ENCODE measurements at places on chromosomes 1 and 21.

DNA sequence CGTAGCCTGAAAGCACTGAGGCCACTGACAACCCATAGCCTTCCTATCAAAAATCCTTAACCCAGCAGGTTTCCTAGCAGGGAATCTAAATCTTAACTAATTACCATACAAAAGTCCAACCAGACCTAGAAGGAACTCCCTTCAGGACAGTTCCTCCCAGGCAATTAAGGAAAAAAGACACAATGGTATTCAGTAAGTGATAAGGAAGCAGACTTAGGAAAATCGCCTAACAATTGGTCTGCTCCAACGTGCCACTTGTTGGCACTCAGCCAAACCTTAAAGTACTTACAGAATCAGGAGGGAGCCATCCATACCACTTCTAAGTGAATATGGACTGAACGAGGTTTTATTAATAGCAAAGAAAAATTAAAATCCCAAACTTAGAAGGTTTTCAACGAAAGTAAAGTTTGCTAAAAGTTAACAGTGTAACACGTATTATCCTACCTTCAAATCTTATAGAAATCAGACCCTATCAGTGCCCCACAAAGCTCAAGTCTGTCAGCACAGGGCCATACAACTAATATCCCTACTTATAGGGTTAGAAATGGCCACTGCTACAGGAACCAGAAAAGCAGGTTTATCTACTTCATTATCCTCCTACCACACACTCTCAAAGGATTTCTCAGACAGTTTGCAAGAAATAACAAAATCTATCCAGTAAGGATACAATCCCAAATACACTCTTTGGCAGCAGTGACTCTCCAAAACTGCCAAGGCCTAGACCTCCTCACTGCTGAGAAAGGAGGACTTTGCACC is 29.0 kb downstream of the SPATA6 start:
- DNase-seq, result no peak

GRCh38 chr1:147902253-147902845 is at the start of gene GJA8:
Gene GJA8, plus strand, starts transcription at chr1:147902795. Its CDS starts 5,161 bp downstream, at chr1:147907956.
- no peak for DNase-seq

DNA sequence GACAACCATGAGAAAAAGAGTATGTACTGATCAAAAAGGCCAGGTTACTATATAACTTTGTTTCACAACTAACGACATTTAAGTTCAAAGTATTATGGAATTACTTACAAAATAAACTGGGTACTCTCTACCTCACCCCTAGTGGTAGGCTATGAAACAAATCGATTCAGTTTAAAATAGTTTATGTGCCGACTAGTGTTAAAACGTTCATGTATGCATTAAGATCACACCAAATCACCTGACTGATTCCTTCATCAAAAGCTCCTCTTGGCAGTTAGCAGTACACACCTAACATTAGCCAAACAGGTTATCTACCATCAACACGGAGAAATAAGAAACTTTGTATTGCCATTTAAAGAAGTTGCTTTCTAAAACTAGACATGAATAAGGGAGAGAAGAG is 137.1 kb downstream of the AKT3 start:
- no peak for DNase-seq

DNA sequence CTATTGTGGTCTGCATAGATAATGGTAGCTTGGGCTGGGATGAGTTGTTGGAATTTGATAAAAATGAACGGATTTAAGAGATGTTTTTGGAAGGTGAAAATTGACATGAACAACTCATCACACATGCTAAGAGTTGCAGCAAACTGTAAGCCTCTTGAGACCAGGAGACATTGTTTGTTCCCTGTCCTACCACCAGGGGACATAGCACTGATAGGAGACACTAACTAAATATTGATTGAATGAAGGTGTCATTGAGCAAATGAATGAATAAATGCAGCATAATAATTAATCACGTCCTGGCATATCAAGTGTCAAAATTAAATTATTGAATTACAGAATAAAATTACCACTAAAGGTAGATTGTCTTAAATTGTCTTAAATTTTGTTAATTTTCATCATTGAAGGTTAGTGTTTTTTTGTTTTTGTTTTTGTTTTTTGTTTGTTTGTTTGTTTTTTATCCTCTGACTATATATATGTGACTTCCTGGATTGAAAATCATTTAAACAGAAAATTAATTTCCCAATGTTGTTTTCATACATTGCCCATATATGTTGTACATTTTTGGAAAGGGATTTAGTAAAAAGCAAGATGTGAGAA is 285.3 kb upstream of the C1orf105 start:
- no peak for DNase-seq

GRCh38 chr1:88237058-88237457 is 447.0 kb upstream of the PKN2 start:
- DNase-seq, result no peak

DNA sequence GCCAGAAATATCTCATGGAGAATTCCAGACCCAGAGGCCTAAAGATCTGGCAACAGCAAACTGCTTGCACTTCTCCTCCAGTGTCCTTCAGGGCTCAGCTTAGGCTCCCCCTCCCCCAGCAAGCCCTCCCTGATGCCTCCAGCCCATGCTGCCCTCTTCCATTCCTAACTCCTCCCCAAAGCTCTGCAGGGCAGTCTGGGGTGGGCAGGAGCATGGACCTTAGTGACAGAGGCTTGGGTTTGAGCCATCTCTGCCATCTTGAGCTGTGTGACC is 436.8 kb downstream of the PTPRU start:
- no peak for DNase-seq

DNA sequence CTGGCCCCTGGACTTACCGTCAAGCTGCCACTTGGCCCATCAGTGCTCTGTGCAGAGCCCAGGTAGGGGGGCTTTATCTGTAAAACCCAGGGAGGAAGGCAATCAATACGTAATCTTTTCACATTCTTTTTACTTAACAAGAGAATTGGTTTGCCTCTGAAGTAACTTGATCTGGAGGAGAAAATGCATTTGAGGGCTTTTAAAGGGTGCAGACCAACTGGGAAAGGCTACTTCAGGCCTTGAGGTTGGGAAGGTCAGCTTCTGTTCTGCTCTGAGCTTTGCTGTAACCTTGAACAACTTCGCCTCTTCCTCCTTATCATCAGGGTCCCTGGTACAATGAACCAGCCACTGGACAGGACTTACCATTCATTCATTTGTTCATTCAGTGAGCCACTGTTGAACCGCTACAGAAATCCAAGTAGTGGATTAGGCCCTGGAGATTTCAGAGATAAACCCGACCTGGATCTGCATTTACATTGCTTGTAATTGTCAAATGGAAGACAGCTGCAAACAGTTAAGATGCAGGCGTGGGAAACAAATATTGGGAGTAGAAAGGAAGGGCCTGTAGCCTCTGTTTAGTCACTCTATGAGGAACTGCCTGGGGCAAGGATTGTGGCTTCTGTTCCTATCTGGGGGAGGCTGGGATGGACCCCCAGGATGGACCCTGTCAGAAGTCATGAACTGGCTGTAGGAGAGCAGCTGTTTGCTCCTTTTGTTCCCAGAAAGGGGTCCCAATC is 90.9 kb downstream of the MAN1C1 start:
- no peak for DNase-seq

GRCh38 chr1:214838351-214838750 is 235.4 kb downstream of the CENPF start:
- DNase-seq, result no peak

DNA sequence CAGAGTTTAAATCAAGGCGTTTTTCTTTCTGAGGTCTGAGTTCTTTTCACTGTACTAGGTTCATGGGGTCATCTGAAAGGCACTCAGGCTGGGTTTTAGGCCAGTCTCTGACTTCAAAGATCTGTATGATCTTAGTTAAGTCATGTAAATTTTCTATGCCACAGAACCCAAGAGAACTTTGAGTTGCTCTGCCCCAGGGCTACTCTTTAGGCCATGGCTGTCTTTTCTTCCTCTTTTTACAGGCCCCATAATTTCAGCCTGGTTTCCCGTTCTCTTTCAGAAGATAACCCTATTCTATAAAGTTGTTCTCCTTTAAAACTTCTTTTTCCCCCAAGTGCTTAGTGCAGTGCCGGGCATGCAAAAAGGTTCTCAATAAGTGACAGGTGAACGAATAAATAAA is 26.1 kb downstream of the METTL13 start:
- no peak for DNase-seq

DNA sequence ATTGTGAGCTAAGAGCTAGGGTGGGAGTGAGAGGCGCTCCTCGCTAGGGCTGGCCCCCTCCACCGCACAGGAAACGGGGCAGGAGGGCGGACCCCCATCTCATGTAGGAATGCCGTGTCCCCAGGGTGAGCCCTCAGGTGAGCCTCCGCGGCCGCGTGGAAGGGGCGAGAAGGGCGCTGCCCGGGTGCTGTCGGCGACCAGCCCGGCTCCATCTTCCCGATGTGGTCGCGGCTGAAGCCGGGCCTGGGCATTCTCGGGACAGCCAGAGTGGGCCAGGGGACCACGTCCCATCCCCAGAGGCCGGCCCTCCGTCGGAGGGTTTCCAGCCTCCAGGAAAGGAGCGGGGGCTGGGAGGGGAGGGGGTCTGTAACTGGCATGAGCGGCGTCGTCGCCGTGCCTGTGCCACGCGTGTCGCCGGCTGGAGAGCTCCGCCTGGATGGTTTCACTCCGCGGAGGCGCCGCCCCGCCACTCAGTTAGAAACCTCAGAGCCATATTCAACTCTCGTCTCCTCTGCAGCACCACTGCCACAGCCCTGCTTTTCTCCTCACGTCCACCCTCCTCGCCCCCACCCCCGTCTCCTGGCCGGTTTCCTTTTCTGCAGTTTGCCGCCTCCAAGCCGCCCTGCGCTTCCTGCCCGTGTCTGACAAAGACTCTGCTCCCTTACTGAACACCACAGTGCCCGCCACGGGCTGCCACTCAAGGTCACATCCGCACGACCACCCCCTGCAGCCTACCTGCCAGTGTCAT is at the start of gene TMEM269:
Gene TMEM269 (plus strand): TSS at position 46 of the 748 bp plus-strand sequence. CDS start 4,903 bp downstream, outside the sequence.
- DNase-seq, result no peak

GRCh38 chr1:66777831-66778230 is 23.2 kb downstream of the INSL5 start:
- DNase-seq, result no peak

- DNase-seq, result no peak
Measured at GRCh38 chr1:206636671-206637070, 1.3 kb downstream of the DYRK3 start.

DNA sequence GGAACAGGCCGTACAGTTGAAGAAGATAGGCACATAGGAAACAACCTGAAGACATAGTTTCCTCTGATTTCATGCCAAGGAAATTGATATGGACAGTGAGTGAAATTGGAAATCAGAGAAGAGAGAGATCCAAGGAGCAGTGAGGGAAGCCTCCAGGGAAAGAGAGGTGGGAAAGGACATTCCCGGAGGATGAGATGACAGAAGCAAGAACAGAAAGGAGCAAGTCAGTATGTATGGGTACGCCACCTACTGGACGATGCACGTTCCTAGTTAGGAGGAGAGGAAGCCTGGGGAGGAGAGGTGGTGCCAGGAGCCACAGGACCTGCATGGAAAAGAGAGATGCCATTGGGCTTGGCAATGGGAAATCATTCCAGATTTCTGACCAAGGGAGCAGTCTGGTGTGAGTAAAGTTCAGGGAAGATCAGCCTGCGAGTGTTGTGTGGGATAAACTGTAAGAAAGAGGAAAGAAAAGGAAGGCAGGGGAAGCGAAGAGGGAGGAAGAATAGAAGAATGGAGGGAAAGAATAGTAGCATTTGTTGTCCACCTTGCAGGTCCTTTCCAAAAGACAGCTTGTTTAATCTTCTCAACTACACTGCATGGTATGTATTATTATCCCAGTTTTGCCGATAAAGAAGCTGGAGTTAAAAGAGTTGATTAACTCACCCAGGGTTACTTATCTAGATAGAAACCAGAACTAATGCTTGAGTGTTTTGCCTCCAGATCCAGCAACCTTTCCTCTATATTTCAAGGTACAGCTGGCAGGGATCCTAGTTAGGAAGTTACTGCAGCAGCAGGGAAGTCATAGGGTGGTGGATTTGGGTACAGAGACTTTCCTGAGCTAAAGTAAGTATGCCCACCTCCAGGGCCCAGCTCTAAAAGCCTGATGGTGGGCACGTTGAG is 27.4 kb downstream of the C1orf116 start:
- DNase-seq, result peak; percentile 25

- no peak for DNase-seq
Measured at GRCh38 chr1:73611681-73612080, 586.3 kb downstream of the LRRIQ3 start.

DNA sequence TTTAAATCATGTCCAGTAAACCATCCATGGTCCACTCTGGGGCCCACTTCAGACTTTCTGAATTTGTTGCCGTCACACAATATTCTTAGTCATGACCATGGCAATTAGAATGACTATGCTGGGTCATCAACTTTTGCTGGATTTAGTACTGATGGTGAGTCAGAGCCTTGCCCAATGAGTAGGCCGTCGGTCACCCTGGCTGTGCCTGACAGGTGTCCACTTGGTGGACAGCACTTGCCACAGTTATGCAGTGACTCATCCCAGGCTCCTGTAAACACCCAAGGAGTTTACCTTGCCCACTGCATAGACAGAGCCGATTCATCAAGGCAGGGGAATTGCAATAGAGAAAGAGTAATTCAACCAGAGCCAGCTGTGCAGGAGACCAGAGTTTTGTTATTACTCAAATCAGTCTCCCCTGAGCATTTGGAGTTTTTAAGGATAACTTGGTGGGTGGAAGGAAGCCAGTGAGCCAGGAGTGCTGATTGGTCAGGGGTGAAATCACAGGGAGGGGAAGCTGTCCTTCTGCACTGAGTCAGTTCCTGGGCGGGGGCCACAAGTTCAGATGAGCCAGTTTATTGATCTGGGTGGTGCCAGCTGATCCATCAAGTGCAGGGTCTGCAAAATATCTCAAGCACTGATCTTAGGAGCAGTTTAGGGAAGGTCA is 333.8 kb downstream of the PTPRU start:
- DNase-seq, result no peak

DNA sequence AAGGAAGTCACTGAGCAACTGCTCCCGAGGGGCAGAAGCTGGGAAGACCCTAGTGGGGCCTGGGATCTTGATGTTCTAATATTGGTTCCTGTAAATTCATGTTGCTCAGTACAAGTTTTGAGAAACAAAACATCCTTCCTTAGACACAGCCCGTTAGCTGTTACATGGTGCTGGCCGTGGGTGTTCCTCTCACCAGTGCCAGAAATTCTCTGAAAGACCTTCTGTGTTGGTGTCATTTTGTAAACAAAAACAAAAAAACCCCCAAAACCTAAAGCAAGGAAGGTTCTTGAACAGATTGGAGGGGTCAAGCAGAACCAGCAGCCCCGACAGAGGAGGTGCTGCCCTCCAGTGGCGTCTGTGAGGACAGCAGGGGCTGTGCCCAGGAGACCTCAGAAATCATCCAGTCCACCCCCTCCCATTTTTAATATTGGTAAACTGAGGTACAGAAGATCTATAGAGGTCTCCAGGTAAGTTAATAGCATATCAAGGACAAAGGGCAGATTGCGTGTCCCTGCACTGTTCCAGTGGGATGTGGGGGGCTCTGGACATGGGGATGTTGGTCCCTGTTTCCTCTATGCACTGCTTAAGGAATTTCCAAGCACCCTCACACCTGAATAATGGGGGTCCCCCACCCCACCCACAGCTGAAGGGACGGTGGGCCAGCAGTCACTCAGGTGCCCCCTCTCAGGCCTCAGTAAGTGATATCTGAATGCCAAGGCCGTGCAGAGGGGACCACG is 38.2 kb downstream of the SLC2A7 start:
- DNase-seq, result peak; percentile 36

GRCh38 chr1:19400875-19401534 is 84.3 kb downstream of the CAPZB start:
- DNase-seq, result no peak

GRCh38 chr21:26140164-26140579 is 30.4 kb downstream of the APP start:
- DNase-seq, result no peak
